ENCODE measurements at places on chromosomes 16 and 17.
A peak's percentile ranks its signal among the peaks of the same experiment; 100 is the strongest.

GRCh38 chr16:57701759-57702371 lies 7.3 kb downstream of the DRC7 start:
- no peak for DNase-seq

GRCh38 chr17:10130263-10130662 lies 68.1 kb downstream of the GAS7 start:
- no peak for DNase-seq

- DNase-seq, result no peak
Measured at GRCh38 chr17:11366272-11366850, 125.3 kb downstream of the SHISA6 start.

- no peak for DNase-seq
Measured at GRCh38 chr16:72680732-72681131, 367.2 kb downstream of the ZFHX3 start.

GRCh38 chr17:33986566-33986965 lies 268.5 kb upstream of the CCL2 start:
- DNase-seq, result no peak

DNA sequence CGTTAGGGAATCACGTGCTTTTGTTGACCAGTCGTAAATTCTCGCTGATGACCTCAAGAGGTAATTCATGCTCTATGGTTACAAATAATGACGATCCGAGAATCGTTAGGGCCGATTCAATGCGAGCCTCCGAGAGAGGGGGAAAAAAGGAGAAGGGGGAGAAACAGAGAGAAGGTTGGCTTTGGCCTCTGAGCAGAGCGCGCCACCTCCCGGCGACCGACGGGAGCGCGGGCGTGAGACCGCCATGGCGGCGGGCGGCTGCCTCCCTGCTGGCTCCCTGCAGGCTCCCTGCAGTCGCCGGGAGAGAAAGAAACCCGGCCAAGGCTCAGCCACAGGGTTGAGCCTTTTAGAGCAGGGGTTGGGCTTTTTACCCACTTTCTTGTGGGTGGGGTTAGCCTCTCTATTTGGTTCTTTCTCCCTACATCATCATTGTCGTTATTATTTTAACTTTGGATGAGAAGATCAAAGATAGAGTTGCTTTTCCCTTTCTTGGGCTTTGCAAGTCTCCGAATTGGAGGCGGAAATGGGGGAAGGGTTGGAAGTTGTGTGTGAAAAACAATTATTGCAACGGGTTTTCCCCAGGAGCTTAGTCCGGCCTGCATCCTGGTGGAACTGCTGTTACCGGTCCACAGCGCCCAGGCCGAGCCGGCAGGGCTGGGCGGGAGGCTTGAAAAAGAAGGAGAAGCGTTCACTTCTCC lies 410 bp upstream of the HOXB5 start:
- DNase-seq, result no peak

- no peak for DNase-seq
Measured at GRCh38 chr16:73143576-73144422, 95.9 kb upstream of the ZFHX3 start.

DNA sequence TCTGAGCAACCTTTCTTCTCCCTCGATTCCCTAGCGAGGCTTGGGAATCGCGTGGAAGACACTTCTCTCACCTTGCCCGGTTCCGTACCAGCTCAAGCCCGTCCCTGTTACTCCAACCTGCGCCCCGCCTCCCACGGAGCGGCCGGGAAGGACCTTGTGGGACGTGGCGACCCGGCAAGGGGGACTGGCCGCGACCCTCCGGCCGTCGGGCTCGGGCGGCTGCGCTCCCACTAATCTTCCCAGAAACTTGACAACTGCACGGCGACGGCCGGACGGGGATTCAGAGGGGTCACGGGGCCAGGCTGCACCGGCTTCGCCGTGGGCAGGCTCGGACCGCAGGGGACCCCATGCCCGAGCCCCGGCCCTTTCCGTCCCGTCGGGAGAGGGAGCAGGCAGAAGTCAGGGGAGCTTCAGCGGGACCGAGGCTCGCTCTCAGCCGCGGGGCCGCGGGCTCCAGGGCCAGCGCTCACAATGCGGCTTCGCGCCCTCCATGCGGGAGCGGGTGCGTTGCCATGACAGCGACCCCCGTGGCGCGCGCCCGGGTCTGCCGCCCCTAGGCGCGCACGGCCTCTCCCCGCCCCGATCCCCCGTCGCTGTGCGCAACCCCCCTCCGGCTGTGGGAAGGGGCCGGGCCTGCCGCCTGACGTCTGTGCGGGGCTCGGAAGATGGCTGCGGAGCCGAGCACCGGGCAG lies at the start of gene SGSM2:
TSS of gene SGSM2 (plus strand) at position 650 of the 692 bp plus-strand sequence. CDS start 188 bp downstream, outside the sequence.
- DNase-seq, result peak; percentile 59

GRCh38 chr17:46943501-46944393 lies 20.8 kb downstream of the GOSR2 start:
- no peak for DNase-seq

DNA sequence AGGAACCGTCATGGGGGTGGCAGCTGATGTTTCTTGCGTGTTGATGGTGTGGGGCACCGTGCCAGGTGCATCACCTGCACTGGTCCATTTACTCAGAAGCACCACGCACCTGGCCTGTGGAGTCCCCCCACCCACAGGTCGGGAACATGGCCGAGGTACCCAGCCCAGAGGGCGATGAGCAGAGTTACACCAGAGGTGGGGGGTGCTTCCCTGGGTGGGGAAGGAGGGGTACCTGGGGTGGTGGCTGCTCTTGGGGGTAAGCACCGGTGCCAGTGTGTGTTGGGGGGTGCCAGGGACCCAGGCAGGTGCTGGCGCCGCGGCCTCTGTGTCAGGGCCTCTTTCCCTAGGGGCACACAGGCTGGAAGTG lies 5.0 kb upstream of the ZNF750 start:
- DNase-seq, result no peak

GRCh38 chr17:58330997-58331814 lies 2.6 kb upstream of the TSPOAP1 start:
- no peak for DNase-seq

DNA sequence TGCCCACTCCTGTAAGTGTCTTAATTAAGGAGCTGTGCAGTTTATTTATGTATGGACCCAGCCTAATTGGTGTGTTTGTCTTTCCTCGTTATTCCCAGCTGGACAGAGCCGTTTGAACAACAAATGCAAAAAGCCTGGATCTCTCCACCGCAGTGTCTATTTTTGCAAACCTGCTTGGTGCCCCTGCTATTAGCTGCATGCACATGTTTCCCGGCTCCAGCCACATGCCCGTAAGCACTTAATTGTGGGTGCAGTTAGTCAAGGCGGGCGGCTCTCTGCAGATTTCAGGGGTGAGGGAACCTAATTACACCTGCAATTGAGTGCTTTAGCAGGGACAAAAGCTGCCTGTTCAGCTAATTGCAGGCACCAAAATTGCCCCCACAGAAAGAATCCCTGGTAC lies 74.0 kb upstream of the GSE1 start:
- no peak for DNase-seq

- DNase-seq, result peak; percentile 98
Measured at GRCh38 chr17:17511881-17512858, 16.0 kb upstream of the RASD1 start.

GRCh38 chr17:73987395-73987794 lies 216.1 kb upstream of the RPL38 start:
- no peak for DNase-seq
